ENCODE measurements at places on chromosomes 3 and 15.

GRCh38 chr15:58839485-58839884, 68.4 kb downstream of the MINDY2 start:
- DNase-seq = no peak

DNA sequence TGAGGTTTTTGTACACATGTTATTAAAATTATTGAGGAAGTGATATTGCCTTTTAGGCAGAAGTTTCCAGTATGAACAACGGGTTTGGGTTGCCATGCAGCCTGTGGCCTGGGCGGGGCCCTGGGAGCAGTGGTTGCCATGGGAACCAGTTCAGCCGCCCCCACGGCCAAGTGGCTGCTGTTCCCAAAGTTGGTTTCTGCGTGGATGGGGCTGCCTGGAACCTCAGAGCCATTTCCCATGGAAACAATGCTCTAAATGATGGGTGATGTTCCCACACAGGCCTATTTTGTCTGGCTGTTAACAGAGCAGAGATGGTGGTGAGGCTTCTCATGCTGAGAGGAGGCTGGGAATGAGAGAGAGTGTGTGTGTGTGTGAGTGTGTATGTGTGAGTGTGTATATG, 19.5 kb downstream of the MRAS start:
- no peak for DNase-seq

DNA sequence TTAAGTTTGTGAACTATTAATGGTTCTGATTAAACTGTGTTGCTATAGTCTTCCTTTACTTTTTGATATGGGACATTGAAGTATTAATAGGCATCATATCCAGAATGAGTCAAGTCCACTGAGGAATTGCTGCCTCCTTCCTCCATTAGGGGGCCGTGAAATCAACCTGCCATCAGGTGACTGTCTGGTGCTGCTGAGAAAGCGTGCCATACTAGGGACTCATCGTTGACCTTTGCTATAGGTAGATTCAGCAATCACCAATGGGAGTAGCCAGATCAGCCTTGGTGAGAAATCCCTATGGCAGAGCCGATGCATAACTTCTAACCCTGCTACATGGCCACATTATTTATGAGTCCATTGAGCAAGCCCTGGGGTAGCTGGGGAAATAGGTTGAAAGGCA, 30.1 kb upstream of the SLC28A2 start:
- no peak for DNase-seq

DNA sequence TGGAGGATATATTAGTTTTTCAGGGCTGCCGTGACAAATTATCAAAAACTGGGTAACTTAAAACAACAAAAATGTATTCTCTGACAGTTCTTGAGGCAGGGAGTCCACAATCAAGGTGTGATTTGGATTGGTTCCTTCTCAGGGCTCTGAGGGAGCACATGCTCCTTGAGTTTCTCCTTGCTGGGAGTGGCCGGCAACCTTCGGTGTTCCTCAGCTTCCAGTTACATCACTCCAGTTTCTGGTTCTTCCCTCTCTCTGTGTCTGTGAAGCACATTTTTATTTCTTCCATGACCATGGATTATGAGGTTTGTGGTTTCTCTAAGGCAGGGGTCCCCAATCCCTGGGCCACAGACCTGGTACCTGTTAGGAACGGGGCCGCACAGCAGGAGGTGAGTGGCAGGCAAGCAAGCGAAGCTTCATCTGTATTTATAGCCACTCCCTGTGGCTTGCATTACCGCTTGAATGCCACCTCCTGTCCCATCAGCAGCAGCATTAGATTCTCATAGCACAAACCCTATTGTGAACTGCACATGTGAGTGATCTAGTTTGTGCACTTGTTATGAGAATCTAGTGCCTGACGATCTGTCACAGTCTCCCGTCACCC, 24.3 kb downstream of the LRRC28 start:
- no peak for DNase-seq

- DNase-seq = no peak
Measured at GRCh38 chr3:16667633-16668032, 62.4 kb upstream of the DAZL start.

- DNase-seq = no peak
Measured at GRCh38 chr3:99586701-99587100, 51.7 kb upstream of the COL8A1 start.

DNA sequence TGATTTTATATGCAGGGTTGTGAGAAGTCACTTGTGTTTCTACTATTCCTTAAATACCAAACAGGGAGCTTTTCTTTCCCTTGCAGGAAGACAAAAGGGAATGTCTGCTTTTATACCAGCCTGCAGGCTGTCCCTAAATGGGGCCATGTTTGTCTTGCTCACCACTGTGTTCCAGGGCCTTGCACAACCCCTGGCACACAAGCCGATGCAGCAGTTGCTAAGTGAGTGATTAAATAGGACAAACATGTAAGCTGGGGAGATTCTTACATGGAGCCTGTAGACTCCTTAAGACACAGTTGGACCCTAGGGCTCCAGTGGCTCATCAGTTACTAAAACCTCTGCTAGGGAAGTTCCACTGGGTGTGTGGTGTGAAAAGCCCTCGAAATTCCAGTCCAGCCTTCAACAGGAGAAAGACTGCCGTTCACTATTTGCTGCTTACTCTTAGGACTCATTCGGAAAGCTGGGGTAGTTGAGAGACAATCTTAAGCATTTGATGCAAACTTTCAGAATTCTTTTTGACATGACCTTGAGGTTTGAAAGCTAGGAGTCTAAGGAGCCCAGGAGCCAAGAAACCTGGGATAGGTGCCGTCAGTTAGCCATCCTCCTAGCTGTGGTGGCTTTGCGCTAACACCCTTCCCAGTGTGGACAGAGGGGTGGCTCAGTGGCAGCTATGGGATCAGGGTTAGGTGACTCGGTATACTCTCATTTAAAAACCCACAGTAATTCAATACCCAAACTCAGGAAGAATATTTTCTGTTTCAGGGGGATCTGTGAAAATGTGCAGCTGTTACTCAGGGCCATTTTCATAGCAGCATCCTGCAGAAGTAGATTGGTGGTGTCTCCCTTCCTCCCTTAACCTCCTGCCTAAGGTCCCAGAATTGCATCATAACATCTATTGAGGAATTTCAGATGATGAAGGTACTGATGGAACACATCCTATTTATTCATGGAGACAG, 39.1 kb downstream of the SYNM start:
- DNase-seq = no peak

GRCh38 chr15:99130765-99131440, 26.0 kb downstream of the SYNM start:
- no peak for DNase-seq

DNA sequence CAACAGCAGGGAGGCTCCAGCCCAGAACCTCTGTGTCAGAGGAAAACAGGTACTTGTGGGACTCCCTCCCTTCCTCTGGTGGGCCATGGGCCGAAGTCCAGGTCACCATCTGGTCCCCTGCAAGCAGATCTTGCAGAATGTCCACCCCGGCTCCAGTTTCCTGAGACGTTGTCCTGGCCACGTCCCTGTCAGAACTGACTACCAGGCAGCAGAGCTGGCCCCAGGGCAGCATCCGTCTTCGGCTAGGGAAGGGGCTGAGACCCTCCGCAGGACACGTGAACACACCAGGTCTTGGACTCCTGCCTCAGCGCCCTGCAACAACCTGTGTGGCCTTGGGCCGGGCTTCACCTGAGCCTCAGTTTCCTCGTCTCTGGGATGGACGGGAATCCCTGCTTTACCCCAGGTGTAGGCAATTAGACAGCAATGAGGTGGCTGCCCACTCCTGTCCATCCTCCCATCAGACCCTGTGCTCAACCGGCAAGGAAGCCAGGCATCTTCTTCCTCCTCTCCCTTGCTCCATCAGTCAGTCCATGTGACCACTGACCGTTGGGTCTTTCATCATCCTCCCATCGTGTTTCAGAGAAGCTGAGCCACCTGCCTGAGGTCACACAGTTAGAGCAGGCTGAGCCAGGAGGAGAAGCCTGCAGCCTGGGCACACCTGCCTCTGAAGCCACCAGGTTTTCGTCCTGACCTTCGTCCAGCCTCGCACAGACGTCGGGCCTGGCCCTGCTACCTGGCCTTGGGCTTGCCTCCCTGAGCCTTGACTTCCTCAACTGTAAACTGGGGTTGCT, 8.9 kb upstream of the PRKCD start:
- DNase-seq = no peak

- DNase-seq = no peak
Measured at GRCh38 chr3:46484388-46484787, 13.4 kb upstream of the RTP3 start.

DNA sequence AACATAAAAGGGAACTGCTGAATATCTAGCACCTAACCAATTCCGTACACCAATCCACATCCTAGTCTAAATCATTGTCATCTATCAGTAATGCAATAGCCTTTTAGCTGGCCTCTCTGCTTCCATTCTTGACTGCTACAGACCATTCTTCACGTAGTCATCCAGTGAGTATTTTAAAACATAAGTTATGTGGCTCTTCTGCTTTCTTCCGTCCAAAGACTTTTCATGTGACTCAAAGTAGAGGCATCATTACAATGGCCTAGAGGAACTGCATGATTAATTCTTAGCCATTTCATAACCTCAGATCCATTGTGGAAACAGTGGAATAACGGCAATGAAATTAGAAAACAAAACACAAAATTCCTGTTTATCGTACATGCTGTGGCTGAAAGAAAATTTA, 88.9 kb upstream of the CBLB start:
- DNase-seq = no peak

GRCh38 chr3:105343991-105344390, 22.7 kb upstream of the ALCAM start:
- no peak for DNase-seq

GRCh38 chr3:12509466-12509865, 25.2 kb downstream of the TSEN2 start:
- DNase-seq = no peak

DNA sequence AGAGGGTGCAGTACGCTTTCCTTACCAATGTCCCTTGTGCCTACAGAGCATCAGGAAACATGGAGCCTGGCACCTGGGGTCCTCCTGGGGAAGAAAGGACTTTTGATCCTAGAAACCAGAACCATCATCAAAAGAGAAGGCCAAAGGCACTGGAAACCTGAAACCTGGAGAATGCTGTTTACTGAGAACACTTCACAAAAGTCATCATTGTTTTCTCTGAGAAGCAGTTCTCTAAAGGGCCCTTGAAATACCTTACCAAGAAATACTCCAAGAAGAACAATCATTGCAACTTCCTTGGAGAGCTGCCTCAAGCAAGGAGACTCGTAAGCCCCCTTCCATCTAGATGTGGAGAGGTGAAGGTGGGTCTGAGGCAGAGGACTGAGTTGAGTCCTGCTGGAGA, 66.0 kb downstream of the TLE3 start:
- DNase-seq = no peak

GRCh38 chr15:68500363-68501258, 68.6 kb upstream of the ITGA11 start:
- no peak for DNase-seq

DNA sequence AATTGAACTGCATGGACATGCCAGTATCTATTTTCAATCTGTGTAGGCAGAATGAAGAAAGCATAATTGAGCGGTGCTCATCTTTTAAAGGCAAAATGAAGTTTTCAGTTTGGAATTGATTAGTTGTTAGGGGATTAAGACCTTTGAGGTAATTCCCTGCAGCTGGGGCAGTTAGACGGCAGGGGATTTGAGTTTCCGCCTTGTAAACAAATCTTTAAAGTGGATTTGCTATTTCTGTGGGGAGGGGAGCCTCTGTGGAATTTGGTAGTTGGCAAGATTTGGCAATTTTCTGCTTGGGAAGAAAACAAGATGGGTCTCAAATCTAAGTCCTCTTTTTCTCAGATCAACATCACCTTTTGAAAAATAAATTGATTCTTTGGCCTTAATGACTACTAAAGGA, 212.5 kb upstream of the CNTN6 start:
- no peak for DNase-seq

- DNase-seq = no peak
Measured at GRCh38 chr3:148839805-148840204, 12.2 kb downstream of the CPB1 start.

GRCh38 chr3:10981961-10982360, 10.6 kb upstream of the SLC6A1 start:
- no peak for DNase-seq

DNA sequence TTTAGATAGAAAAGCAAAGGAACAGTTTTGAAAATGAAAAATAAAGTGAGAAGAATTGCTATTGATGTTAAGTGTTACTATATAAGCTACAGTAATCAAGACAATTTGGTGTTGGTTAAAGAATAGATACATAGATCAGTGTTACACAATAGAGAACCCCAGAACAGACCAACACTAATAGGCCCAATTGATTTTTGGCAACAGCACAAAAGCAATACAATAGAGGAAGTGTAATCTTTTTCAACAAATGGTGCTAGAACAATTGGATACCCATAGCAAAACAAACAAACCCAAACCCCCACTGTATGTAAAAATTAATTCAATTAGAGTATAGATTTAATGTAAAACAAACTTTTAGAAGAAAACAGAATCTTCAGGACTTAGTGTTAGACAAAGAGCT, 61.8 kb downstream of the ATP11B start:
- DNase-seq = no peak

- DNase-seq = no peak
Measured at GRCh38 chr15:69265347-69265955, 33.3 kb upstream of the PAQR5 start.

GRCh38 chr3:148588291-148588690, 109.4 kb upstream of the AGTR1 start:
- no peak for DNase-seq

GRCh38 chr15:85707519-85708338, 87.0 kb downstream of the KLHL25 start:
- DNase-seq = no peak

GRCh38 chr3:194423317-194423716, 24.3 kb upstream of the GP5 start:
- DNase-seq = no peak

- DNase-seq = no peak
Measured at GRCh38 chr3:14803101-14803980, 15.4 kb upstream of the FGD5 start.

GRCh38 chr15:78979456-78980320, 34.8 kb upstream of the CTSH start:
- DNase-seq = no peak

DNA sequence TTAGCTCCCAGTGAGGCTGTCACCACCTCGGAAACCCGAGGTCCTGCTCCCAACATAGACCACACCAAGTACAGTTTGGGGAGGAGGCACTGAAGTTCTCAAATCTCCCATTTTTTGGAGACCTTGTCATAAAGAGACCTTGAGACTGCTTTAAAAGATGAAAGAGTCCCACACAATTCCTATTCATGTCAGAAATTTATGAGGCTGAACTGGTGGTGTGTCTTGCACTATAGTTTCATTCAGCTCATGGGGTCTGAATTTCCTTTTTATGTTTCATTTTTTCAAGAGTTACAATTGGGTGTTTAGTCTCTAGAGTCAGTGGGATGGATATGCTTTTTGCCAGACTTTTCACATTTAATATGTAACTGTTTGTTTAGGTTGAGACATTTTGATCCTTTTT, 318.1 kb upstream of the LRRFIP2 start:
- no peak for DNase-seq

DNA sequence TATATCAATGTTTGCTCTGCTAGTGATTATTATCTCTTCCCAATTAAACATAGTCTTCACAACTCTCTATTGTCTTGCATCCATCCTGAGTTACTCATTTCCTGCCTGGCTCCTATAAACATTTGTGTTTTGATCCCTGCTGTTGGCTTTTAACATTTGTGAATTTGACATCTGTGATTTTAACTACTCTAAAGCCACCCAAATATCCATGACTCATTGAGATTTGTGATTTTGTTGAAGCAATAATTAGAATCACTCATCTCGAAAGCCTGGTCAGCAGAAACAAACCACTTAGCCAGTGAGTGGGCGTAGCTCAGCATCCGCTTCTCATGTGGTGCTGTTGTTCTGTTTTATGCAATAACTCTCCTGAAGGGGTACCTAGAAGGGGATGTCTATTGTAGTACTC, 174.3 kb upstream of the ZBTB20 start:
- peak; percentile 60 for DNase-seq

- DNase-seq = no peak
Measured at GRCh38 chr3:82293435-82293834, 532.0 kb upstream of the GBE1 start.
